ENCODE measurements at places on chromosomes 7 and 10.

DNA sequence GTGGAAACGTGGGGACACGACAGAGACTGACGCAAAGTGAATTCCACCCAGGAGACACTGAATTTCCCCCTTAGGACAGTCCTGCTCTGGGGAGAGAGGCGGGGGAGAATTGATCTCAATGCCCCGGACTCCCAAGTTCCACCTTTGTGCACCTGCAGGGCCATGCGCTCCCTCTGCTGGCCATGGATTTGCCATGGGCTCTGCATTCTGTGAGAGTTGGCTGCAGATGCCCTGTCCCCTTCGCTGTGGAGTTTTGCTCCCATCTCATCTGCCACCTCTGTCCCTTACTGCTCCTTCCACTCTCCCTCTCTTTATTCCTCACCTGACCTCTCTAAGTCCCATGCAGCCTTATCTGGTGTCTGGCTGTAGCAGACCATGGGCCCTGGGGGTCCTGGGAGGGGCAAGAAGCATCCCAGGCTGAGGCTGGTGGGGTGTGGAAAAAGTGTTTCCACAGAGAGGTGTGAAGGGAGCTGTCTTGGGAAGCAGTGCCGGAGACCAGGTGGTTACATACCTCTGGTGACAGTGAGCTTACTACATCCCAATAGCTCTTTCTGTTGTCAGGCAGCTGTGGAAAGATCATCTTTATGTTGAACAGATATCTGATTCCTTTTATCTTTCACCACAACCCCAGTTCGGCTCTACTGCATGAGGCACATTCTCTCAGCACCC lies 14.3 kb downstream of the GHRHR start:
- no peak for DNase-seq

DNA sequence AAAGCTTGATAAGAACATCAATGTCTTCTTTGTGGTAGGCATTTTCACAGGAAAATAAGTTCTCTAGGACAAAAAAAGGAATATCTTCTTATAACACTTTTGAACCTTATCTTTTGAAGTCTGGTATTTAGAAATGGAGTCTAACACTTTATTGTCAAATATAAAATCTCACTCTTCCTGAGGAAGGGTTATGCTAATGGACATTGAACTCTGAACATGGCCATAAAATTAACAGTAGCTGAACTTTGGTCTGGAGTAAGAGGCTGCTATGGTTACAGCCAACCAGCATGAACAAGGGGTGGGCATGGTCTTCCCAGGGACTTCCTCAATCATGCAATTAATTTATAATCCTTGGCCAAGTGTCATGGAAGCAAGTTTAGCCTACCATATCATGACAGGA lies at the start of gene CLRN3:
CLRN3 (minus strand) TSS at position 199 of the 400 bp plus-strand sequence; CDS start at position 42, 157 bp downstream.
- DNase-seq: no peak

GRCh38 chr7:3695602-3696001 lies 394.6 kb downstream of the SDK1 start:
- DNase-seq: no peak

DNA sequence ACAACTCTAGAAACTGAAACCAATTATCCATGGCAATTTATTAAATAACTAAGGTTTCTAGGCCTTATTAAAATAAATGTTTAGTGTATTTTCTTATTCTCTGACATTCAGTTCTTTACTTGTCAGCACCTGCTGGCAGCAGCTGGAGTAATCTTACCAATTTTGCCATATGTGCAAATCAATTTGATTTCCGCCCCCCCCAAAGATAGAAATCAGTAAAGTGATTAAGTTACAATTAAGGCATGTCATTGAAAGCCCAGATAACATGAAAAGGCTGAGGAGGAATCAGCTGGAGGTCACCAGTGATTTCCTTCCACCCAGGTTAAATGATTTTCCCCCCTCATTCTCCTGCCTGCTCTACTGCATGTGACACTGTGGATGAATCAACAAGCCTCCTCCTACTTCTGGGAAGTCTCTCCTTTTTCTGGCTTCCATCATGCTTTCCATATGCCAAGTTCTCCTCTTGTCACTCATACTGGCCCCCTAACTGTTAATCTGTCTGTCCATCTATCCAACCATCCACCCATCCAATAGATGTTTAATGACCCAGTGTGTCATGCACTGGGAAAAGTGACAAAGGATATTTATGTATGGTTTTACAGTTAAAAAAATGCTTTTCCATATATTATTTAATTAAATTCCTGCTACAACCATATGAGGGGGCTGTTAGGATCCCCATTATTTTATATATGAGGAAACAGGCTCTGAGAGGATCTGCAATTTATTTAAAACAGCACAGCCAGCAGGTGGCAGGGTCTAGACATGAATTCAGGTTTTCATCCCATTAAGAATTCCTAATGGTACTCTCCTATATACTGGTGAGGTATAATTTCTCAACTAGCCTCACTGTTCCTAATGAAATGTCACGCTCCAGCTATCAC lies 116.5 kb downstream of the ATXN7L1 start:
- peak; percentile 23 for DNase-seq

- DNase-seq: no peak
Observed at GRCh38 chr7:151659219-151659618, 139.5 kb upstream of the RHEB start.

- DNase-seq: no peak
Observed at GRCh38 chr10:2936816-2937215, 130.5 kb upstream of the PFKP start.

- DNase-seq: peak; percentile 69
Observed at GRCh38 chr10:119542988-119543813, 682 bp upstream of the RGS10 start.

DNA sequence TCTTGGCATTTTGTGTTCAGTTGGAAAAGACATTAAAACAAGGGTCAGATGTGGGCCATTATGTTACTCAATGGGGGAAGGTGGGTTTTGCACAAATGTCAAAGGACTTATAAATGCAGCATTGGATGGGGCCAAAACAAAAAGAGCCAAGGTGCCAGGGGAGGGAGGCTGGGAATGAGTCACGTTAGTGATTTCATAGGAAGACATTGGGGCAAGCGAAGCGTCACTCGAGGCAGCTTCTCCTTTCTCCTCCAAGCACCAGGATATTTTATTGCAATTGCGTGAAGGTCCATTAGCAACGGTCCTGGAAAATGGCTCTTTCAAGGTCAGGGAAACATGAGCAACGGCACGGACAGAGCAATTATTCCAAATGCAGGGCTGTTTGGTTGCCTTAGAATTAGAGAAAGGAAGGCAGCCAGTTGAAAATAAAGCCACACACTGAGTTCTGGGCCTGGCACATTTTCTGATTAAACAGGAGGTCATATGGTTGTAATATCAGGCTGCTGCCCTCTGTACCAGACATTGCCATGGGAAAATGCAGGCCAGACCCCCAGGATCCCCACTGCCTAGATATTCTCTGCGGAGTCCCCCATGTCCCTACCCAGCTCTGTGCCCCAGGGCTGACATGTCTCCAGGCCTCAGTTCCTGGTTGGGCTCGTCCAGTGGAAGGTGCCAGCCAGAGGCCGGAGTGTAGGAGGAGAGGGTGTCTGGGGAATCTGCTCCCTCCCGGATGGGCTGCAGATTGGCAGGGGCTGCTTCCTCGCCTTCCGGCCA lies 63.3 kb upstream of the NANOS1 start:
- no peak for DNase-seq

DNA sequence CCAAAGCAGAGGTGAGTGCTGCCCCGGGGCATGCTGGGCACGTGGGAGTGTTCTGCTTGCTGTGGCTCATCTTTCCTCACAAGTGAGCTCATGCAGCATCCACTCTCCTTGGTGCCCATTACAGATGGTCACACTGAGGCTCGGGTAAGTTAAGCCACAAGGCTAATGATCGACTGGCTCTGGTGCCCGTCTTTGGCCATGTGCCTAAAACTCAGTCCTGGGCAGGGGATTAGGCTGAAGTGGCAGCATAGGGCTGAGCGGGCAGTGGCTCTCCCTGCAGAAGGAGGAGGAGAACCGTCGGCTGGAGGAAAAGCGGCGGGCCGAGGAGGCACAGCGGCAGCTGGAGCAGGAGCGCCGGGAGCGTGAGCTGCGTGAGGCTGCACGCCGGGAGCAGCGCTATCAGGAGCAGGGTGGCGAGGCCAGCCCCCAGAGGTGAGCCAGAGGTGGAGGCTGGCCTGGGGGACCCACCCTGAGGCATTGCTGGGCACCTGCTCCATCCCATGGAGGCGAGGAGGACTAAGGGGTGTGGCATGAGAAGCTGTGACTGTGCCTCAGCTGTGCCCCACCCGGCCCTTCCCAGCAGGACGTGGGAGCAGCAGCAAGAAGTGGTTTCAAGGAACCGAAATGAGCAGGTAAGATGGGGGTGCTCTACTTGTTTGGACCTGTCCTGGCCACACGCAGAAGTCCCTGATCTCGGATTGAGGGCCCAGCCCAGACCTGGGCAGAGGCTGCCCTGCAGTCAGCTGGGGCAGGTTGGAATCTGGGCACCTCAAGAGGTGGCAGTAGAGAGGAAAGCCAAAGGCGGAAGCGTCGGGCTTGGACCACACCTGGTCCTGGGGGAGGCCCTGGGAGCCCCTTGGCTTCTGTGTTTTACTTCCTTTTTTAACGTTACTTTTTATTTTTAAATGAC lies 7.3 kb downstream of the PGAM2 start:
- DNase-seq: no peak

- DNase-seq: peak; percentile 78
Observed at GRCh38 chr7:31192986-31193385, 140.9 kb downstream of the ADCYAP1R1 start.

GRCh38 chr10:60769406-60769805 lies 8.9 kb upstream of the CDK1 start:
- no peak for DNase-seq

DNA sequence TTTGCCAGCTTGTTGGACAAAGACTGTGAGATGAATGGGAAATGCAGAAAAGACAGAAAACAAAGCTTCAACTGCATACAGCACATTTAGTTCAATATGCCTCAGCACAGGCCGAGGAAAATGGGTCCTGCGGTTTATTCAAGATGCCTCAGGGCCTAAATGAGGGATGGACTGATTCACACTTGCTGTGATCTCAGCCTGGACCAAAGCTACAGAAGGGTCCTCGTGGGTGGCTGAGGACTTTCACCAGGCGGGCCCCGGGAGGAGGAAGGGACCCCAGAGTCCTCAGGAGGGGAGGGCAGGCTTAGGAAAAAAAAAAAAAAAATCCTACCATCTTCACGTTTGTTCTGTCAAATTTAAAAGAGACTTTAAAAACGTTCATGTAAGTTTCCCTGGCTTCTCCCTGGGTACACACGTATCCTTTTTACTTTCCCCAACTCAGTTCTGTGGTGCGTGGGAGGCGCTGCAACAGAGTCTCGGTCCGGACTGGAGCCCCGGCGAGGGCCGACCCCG lies 624 bp upstream of the ZNF783 start:
- no peak for DNase-seq

DNA sequence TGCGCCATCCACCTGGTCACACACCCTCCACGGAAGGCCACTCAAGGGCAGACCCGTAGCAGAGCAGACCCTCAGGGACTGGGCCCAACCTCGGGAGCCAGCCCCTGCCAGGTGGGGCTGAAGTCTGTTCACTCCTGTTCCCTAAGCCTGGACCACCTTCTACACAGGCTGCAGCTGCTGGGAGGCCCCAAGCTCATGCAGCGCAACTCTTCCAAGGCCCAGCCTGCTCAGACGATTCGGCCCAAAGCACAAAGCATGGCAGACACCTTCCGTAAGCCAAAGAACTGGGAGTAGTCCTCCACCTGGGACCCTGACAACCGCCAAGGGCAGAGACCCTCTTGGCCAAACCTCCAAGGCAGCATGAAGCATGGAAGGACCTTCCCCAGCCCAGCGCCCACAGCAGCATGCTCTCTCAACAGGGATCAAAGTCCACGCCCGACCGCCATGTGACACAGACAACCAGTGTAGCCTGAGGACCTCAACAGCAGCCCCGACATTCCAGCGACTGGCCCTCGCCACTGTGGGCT lies 11.5 kb downstream of the SHH start:
- no peak for DNase-seq

DNA sequence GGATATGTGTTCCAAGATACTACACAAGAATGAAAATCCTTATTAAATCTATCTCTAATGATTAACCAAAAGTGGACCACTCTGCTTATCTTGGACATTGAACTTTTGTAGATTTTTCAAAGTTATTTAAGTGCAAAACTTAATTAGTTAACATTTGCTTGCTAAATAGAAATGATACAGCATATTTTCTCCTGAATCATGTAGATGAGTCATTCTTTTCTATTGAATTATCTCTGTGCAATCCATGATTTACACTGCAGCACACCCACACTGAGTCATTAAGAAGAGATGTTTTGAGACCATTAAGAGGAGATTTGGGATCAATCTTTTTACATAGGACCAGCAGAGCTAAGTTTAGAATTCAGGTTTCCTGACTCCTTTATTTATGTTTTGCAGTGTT lies 6.6 kb upstream of the ABCC2 start:
- DNase-seq: peak; percentile 56

DNA sequence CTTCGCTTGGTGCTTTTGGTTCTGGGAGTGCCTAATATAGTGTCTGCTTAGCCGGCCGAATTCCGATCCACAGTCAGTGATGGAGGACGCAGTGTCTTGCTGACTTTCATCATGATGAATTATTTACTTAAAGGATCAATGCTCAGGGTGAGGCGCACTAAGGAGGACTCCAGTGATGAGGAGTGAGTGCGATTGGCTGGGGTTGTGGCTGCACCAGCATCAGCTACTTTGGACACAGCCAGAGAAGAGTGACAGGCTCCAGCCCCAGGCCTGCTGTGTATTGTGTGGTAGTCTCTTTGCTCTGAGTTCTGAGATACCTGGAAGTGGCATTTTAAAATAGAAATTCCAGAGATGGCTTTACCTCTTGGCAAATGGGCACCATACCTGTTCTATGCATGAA lies 73.3 kb upstream of the ANLN start:
- no peak for DNase-seq

- no peak for DNase-seq
Observed at GRCh38 chr10:51911723-51912122, 212.3 kb upstream of the CSTF2T start.

Measured in AG08396 (cell line).